Bronchus fibroblast of lung (primary cell): ENCODE measurements at places on chromosomes 16 and 17. TPM values are rescaled to one million over a fixed set of nuclear protein-coding genes. Genes with fewer than 3 reads are reported as not detected.

Gene TMIGD1
- total RNA-seq: not detected in 2 replicates

Gene JPH3
- total RNA-seq: under 0.01 and 0.17 TPM in 2 replicates

Gene CRYM
- total RNA-seq: not detected in 2 replicates

Gene PSKH1
- 10.6 and 12.5 TPM in 2 replicates for total RNA-seq

Gene C16orf96
- under 0.01 and 0.17 TPM in 2 replicates for total RNA-seq

Gene KRTAP9-1
- total RNA-seq: not detected in 2 replicates

Gene CLDN9
- not detected in 2 replicates for total RNA-seq

Gene TRPV3
- total RNA-seq: under 0.01 and 0.30 TPM in 2 replicates

Gene SDR42E1
- total RNA-seq: 2.0 and 2.4 TPM in 2 replicates

Gene SPATA22
- total RNA-seq: not detected in 2 replicates

Gene PTX4
- total RNA-seq: 0.15 and 0.17 TPM in 2 replicates

Gene ZNF287
- 5.7 and 6.2 TPM in 2 replicates for total RNA-seq

Gene CFAP97D1
- not detected in 2 replicates for total RNA-seq

Gene FOXN1
- not detected in 2 replicates for total RNA-seq

Gene MYH3
- under 0.01 and 0.15 TPM in 2 replicates for total RNA-seq

Gene FOXL1
- total RNA-seq: 20.4 and 23.4 TPM in 2 replicates

Gene RHBDL1
- total RNA-seq: 0.50 and 1.5 TPM in 2 replicates

Gene HSD17B2
- not detected in 2 replicates for total RNA-seq

Gene SHCBP1
- 27.8 and 29.9 TPM in 2 replicates for total RNA-seq

Gene RAPGEFL1
- total RNA-seq: 0.84 and 0.89 TPM in 2 replicates

Gene LPO
- not detected in 2 replicates for total RNA-seq

Gene KIF2B
- not detected in 2 replicates for total RNA-seq

Gene NPB
- total RNA-seq: 1.3 TPM in 2 replicates
